Activated CD4-positive, alpha-beta T cell treated with anti-CD3 and anti-CD28 coated beads, Interleukin-2, amount 10 ng/mL, durations not matched to agents 7 days and 5 days (primary cell): ENCODE measurements at places on chromosomes 16 and 17. TPM values are rescaled to one million over a fixed set of nuclear protein-coding genes. Genes with fewer than 3 reads are reported as not detected.
A peak's percentile ranks its signal among the peaks of the same experiment; 100 is the strongest.

DNA sequence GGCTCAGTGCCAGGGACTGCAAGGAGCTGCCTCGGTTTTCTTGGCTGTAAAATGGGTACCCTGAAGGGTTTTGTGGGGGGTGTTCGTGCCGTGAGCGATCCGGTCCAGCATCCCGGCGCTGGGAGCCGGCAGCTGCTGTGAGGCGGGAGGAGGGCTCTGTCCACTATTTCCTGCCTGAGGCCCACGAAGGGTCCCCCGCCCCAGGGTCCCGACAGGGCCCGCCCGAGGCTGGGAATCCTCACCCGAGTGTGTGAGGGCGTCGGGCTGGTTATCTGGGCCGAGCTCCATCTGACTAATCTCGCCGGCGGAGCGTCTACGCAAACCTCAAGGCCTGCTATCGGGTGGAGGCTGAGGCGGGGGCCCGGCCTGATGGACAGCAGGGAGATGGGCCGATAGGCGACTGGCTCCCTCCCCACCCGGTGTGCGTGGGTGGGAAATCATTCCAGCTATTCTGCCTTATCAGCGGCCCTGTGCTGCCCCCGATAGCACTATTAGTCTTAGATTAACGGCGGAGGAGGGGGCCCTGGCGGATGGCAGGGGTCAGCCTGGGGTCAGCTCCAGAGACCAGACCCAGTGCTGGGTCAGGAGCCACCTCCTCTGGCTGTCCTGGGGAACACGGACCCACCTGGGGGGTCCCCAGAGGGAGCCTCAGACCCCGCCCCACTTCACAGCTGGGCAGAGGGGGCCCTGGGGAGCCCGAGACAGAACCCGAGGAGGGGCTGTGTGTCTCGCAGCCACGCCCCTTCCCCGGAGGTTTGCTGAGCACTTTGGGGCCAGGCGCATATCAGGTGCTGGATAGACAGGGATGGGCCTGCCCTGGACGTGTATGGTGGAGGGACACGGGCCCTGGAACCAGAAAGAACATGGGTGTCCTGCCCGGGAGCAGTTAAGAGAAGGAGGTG is 44.7 kb downstream of the ZFPM1 start:
- no peaks in the 10 kb centered on the region for H3K4me1 ChIP-seq
- H3K4me3 ChIP-seq, result no peak overlapping the region
- no peaks in the 10 kb centered on the region for H3K36me3 ChIP-seq

DNA sequence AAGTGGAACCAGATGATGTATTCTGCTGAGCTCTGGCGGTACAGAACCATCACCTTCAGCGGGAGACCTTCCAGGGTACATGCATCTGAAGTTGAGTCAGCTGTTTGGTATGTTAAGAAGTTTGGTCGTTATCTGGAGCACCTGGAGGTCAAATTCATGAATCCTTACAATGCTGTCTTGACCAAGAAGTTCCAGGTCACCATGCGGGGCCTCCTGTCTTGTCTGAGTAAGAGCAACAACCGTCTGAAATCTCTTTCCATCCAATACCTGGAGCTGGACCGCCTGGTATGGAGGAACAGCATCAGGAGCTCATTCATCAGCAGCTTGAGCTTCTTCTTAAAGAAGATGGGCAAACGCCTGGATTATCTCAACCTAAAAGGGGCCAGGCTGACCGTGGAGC is 4.0 kb downstream of the FBXO39 start:
- DNase-seq, result no peak
- peaks cover 2% of the 10 kb centered on the region for H3K4me1 ChIP-seq
- H3K36me3 ChIP-seq, result peaks cover 51% of the 10 kb centered on the region

DNA sequence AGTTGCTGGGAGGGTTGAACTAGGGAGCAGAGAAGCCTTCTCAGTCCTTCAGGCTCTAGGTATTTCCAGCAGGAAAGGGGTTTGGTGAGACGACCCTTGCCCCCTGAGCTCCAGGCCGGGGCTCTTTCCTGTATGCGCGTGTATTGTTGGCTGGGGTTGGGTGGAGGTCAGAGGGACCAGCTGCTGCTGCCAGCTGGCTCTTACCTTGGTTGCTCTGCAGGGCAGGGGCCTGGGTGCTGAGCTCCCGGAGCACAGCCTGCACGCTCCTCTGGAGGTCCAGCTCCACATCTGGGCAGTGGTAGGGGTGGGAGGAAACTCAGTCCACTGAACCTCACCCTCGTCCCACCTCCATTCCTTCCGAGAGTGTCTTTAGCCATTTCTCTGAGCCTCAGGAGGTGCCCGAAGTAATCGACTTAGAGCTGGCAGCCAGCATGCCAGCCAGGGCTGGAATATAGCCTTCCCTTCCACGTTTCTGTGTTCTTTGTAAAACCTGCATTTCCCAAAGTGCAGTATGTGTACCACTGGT is 28.0 kb downstream of the PIK3R6 start:
- H3K27me3 ChIP-seq, result no peaks in the 10 kb centered on the region
- peaks cover 6% of the 10 kb centered on the region for H3K4me1 ChIP-seq
- peaks cover 5% of the 10 kb centered on the region for H3K36me3 ChIP-seq
- H3K4me3 ChIP-seq, result no peak overlapping the region
- DNase-seq, result no peak
- H3K27ac ChIP-seq, result no peak overlapping the region

GRCh38 chr17:82213251-82214011 is 789 bp upstream of the CCDC57 start:
- H3K27ac ChIP-seq, result peak overlapping the region; percentile 77
- peak overlapping the region; percentile 69 for H3K4me3 ChIP-seq
- DNase-seq, result no peak
- no peaks in the 10 kb centered on the region for H3K27me3 ChIP-seq
- no peaks in the 10 kb centered on the region for H3K36me3 ChIP-seq

DNA sequence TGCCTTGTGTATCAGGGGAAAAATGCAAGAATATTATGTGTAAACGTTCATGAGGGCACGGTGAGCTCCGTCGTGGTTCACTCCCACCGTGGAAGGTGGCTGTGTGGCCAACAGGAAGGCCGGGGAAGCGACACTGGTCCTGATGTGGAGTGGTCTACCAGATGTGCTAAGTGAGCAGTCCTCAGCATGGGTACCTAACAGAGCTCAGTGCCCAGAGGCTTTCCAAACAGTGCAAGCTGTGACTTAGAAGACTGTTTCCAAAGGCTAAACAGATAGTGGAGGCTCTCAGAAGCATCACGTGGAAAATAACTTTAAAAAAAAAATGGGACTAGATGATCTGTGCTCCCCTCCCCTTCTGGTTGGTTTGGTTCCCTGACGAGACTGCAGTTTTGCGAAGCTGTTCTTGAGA is 199.3 kb upstream of the CHMP6 start:
- peak overlapping the region; percentile 99 for H3K27ac ChIP-seq
- DNase-seq, result no peak
- H3K36me3 ChIP-seq, result peaks cover 73% of the 10 kb centered on the region
- H3K4me1 ChIP-seq, result peaks cover 85% of the 10 kb centered on the region

The MPP2 gene
- total RNA-seq, result 0.69 TPM

DNA sequence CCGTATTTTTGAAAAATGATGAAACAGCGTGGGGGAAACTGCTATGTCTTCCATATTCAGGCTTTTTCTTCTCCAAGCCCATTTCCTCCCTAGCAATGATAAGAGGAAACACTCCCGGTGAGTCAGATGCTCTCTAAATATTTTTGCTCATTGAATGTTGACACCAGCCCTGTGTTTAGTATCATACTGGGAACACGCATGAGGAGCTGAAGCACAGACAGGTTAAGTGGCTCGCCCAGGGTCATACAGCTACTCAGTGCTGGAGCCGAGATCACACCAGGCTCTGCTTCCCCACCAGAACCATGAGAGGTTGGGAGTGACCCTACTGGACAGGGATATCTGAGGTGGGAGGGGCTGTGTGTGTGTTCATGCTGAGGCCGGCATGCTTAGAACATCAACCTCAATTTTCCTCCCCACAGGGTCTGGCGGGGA is 37.8 kb upstream of the ADGRG1 start:
- no peak overlapping the region for H3K4me3 ChIP-seq
- peaks cover 12% of the 10 kb centered on the region for H3K36me3 ChIP-seq
- H3K27me3 ChIP-seq, result no peaks in the 10 kb centered on the region
- peak overlapping the region; percentile 92 for H3K27ac ChIP-seq

- peaks cover 61% of the 10 kb centered on the region for H3K4me1 ChIP-seq
- H3K27me3 ChIP-seq, result peaks cover 5% of the 10 kb centered on the region
- peak; percentile 75 for DNase-seq
- H3K27ac ChIP-seq, result peak overlapping the region; percentile 91
- H3K4me3 ChIP-seq, result peak overlapping the region; percentile 68
Measured at GRCh38 chr16:85902366-85903155, 3.6 kb downstream of the IRF8 start.

DNA sequence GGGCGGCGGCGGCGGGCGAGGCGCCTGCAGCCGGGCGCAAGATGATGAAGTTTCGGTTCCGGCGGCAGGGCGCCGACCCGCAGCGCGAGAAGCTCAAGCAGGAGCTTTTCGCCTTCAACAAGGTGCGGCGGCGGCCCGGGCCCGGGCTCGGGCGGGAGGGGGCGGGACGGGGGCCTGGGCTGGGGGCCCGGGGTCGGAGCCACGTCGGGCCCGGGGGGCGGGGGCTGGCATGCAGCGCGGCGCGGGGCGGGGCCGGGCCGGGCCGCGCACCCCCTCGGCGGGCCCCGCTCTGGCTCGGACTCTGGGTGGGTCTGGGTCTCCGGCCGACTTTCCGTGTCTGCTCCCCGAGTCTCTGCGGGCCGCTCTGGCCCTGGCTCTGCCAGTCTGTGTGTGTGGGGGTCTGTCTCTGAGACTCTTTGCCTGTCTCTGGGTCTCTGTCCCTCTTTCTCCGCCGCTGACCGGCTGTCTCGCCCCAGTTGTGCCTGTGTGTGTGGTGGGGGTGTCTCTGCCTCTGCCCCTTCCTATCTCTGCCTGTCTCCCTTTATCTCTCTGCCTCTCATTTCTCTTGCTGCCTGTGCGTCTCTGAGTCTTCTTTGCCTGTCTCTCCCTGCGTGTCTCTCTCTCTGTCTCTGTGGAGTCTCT is 328 bp downstream of the LLGL1 start:
- H3K36me3 ChIP-seq, result no peaks in the 10 kb centered on the region
- peaks cover 28% of the 10 kb centered on the region for H3K4me1 ChIP-seq

The NIP7 gene
- total RNA-seq, result 38.0 TPM

DNA sequence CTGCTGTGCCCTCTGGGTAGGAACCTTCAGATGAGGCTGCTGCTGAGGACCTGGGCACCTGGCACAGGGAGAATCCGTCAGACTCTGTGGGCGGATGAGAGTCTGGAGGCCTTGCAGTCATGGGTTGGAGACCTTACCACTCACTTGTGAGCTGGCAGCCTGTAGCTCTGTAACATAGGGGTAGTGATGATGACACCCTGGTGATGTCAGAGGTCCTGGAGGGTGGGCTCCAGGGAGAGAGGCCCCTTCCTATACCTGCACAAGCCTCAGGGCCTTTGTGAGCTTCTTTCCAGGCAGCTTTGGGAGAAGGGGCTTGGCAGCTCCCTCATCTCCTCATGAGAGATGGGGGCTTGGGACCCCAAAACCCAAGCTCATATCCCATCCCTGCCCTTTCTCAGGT is 1.6 kb downstream of the MIEF2 start:
- peak overlapping the region; percentile 76 for H3K4me3 ChIP-seq
- H3K27me3 ChIP-seq, result no peaks in the 10 kb centered on the region
- H3K27ac ChIP-seq, result peak overlapping the region; percentile 4
- H3K36me3 ChIP-seq, result peaks cover 3% of the 10 kb centered on the region
- H3K4me1 ChIP-seq, result peaks cover 31% of the 10 kb centered on the region

DNA sequence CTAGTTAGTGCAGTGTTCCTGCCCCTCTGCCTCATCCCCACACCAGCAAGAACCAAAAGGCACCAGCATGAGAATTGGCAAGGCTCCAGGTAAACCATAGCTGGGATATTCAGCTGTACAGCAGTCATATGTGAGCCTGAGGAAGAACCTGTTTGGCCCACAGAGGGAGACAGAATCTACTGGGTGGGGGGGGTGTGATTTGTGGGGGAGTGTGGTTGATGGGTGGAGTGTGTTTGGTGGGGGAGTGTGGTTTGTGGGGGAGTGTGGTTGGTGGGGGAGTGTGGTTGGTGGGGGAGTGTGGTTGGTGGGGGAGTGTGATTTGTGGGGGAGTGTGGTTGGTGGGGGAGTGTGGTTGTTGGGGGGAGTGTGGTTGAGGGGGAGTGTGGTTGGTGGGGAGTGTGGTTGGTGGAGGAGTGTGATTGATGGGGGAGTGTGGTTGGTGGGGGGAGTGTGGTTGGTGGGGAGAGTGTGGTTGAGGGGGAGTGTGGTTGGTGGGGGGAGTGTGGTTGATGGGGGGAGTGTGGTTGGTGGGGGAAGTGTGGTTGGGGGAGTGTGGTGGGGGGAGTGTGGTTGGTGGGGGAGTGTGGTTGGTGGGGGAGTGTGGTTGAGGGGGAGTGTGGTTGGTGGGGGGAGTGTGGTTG is 19.5 kb downstream of the MINK1 start:
- H3K27me3 ChIP-seq, result no peaks in the 10 kb centered on the region
- H3K36me3 ChIP-seq, result peaks cover 39% of the 10 kb centered on the region
- H3K4me3 ChIP-seq, result peak overlapping the region; percentile 6
- DNase-seq, result no peak
- peaks cover 16% of the 10 kb centered on the region for H3K4me1 ChIP-seq
- H3K27ac ChIP-seq, result peak overlapping the region; percentile 76

GRCh38 chr17:29905086-29905878 is 24.7 kb downstream of the SSH2 start:
- no peaks in the 10 kb centered on the region for H3K27me3 ChIP-seq
- H3K4me1 ChIP-seq, result peaks cover 32% of the 10 kb centered on the region
- no peak overlapping the region for H3K27ac ChIP-seq
- no peak for DNase-seq

The KRT10 gene
- 21.0 TPM for total RNA-seq

The MPP3 gene
- not detected for total RNA-seq

DNA sequence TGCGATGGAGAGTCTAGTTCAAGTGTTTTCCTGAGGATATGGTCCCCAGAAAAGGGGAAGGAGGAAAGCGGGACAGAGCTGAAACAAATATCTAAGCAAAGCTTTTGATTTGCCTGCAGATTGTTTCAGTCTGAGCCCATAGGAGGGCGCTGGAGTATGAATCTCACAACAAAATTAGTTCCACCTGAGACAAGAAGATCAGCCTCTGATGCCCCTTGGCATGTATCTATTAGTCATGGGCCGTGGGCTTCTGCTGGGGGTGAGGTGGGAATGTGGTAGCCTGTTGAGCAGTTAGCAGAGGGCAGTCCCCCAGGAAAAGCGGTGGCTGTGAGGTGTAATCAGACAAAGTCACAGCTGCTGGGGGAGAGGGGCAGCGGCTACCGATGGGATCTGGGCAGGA is 446.9 kb downstream of the CA10 start:
- H3K27ac ChIP-seq, result no peak overlapping the region
- DNase-seq, result no peak
- peaks cover 16% of the 10 kb centered on the region for H3K27me3 ChIP-seq
- H3K36me3 ChIP-seq, result no peaks in the 10 kb centered on the region
- no peaks in the 10 kb centered on the region for H3K4me1 ChIP-seq

- no peak overlapping the region for H3K4me3 ChIP-seq
- H3K27ac ChIP-seq, result peak overlapping the region; percentile 84
- H3K36me3 ChIP-seq, result peaks cover 15% of the 10 kb centered on the region
Measured at GRCh38 chr16:85046472-85046916, 18.9 kb downstream of the KIAA0513 start.

- peak overlapping the region; percentile 86 for H3K27ac ChIP-seq
- H3K27me3 ChIP-seq, result no peaks in the 10 kb centered on the region
- peaks cover 32% of the 10 kb centered on the region for H3K36me3 ChIP-seq
Measured at GRCh38 chr17:67364847-67365737, 1.3 kb downstream of the PSMD12 start.

- H3K27me3 ChIP-seq, result peaks cover 10% of the 10 kb centered on the region
- H3K4me3 ChIP-seq, result no peak overlapping the region
- peaks cover 5% of the 10 kb centered on the region for H3K4me1 ChIP-seq
- no peak for DNase-seq
- H3K27ac ChIP-seq, result no peak overlapping the region
Measured at GRCh38 chr17:35936063-35936462, 5.5 kb upstream of the RDM1 start.

GRCh38 chr17:8687737-8688466 is 56.7 kb downstream of the CCDC42 start:
- H3K27ac ChIP-seq, result no peak overlapping the region
- H3K4me3 ChIP-seq, result no peak overlapping the region
- peaks cover 3% of the 10 kb centered on the region for H3K27me3 ChIP-seq

The CCL7 gene
- total RNA-seq, result not detected

The XPO6 gene
- 304 TPM for total RNA-seq
